ENCODE measurements at places on chromosomes 1 and 21.

DNA sequence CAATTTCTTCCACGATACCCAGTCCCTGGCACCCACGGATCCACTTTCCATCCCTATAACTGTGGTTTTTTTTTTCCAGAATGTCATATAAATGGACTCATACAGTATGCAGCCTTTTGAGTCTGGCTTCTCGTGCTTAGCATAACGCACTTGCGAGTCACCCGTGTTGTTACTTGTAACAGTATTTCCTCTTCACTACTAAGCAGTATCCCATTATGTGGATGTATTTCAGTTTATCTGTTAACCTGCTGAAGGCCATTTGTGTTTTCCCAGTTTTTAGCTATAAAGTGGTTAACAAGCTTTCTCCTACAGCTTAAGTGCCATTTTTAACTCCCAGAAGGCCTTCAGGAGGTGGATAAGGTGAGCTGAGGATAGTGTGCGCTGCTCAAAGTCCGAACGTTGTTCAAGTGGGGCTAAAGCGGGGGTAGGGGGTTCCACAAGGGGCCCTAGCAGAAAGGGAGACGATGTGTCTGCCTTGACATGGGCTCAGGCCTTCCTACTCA is 829 bp downstream of the ADAR start:
- DNase-seq, result no peak

DNA sequence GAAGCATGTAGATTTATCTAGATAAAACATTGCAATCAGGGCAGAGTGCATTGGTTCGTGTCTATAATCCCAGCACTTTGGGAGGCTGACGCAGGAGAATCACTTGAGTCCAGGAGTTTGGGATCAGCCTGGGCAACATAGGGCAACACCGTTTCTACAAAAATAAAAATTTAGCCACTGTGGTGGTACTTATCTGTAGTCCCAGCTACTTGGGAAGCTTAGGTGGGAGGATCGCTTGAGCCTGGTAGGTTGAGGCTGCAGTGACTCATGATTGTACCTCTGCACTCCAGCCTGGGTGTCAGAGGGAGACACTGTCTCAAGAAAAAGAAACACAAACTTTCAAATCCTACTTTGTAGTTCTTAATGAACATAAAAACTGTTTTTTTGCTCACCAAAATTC is 64.2 kb upstream of the RCC1 start:
- no peak for DNase-seq

- DNase-seq, result no peak
Observed at GRCh38 chr1:210978316-210978973, 155.5 kb downstream of the KCNH1 start.

- DNase-seq, result no peak
Observed at GRCh38 chr1:174942547-174943255, 57.0 kb upstream of the CACYBP start.

- DNase-seq, result no peak
Observed at GRCh38 chr1:76868154-76868882, 1.0 kb downstream of the ST6GALNAC5 start.

DNA sequence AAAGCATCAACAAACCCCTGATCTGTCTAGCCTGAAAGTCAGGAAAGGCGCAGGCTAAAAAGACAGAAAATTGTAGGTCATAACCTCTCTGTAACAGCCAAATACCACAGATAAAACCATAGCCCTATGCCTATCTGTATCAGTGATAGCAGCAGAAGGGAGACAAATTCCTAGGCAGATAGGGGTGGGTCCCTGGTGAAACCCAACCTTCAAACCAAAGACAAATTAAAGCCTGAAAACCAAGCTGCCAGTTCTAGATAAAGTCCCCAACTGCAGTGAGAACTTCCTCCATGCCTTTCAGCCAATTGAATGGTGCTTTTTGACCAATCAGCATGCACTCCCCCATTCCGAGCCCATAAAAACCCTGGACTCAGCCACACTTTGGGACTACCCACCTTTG is 115.3 kb downstream of the NTPCR start:
- no peak for DNase-seq

GRCh38 chr1:63023171-63023570 is 239.2 kb downstream of the ATG4C start:
- no peak for DNase-seq

- no peak for DNase-seq
Observed at GRCh38 chr1:208303743-208304712, 59.8 kb upstream of the PLXNA2 start.

DNA sequence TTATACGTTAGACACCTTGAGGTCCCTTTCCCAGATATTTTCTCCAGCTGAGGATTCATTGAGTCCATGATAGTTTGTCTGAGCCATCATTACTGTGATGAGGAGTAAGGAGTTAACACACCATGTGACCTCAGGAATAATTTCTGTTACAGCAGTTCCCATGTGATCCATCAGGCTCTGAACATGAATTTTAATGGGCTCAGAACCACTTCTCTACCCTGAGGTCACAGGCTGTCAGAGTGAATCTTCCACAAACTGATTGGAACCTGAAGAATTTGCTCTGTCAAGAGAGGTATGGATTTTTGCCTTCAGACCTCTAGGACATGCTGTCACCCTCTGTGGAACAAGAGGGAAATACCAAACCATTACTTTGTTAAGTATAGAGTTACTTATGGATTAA is 81.0 kb downstream of the NTMT2 start:
- DNase-seq, result no peak

DNA sequence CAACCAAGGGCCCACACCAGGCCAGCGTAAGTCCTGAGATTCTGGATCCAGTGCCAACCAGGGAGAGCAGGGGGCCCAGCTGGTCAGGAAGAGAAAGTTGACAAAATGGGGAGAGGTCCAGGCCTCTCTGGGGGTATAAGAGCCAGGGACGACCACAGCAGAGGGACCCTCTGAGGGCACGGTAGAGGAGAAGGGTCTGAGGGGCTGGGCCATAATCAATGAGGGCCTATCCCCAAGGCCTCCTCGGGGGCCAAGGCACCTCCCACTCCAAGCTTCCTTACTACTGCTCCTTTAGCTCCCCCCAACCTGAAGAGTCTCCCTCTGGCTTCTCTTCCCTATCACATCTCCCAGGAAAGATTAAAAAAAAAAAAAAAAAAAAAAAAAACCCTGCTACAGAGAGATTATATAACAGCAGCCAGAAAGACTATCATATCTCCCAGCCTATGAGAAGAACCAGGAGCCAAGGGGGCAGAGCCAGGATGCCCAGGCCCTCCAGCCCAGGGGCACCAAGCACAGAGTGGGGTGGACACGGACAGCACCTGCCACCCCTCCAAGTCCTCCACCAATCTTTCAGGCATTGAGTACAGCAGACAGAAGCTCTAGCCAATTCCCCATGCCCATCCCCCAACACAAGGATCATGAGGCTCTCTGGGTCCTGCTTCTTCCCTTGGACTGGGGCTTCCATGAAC is 2.7 kb downstream of the MEF2D start:
- DNase-seq, result no peak

- no peak for DNase-seq
Observed at GRCh38 chr1:12636098-12636950, 7.6 kb upstream of the AADACL4 start.

DNA sequence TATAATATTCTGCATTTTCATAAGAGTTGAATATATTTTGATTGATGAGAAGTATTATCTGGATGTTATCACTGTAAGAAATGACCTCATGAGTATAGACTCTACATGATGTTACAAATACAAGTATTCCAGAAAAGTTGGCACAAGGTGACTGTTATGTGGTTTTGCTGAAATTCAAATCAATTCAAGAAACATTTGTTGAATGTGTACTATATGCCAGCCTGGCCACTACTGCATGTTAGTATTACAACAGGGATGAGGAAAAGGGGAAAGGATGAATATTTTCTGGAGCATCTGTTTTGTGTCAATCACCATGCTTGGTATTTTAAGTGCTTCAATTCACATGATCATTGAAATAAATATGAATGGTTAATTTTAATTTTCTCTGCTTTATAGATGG is 250.9 kb upstream of the PBX1 start:
- no peak for DNase-seq

- DNase-seq, result no peak
Observed at GRCh38 chr1:59475737-59476136, 178.8 kb downstream of the FGGY start.

- DNase-seq, result no peak
Observed at GRCh38 chr21:44804762-44805161, 3.1 kb upstream of the UBE2G2 start.

DNA sequence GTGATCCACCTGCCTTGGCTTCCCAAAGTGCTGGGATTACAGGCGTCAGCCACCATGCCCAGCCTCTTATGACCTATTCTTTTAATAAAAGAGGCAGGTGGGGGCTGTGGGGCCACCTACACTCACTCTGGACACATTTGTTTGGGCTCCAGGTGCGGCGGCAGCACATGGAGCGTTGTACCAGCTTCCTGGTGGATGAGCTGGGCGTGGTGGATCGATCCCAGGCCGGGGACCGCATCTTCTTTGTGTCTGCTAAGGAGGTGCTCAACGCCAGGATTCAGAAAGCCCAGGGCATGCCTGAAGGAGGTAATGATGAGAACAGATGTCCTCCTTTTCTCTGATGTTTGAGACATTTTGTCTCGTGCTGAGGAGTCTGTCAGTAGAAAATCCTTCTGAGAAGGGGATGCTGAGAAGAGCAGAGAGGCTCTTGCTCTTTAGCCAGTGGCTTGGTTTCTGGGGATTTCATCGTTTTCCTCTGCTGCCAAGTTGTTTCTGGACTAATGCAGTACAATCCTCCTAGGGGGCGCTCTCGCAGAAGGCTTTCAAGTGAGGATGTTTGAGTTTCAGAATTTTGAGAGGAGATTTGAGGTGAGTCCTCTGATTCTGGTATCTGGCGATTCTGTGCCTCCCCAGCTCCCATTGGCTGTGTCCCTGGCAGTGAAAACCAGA is 17.9 kb upstream of the MIIP start:
- no peak for DNase-seq

GRCh38 chr1:229885568-229886495 is 181.2 kb upstream of the GALNT2 start:
- DNase-seq, result no peak

DNA sequence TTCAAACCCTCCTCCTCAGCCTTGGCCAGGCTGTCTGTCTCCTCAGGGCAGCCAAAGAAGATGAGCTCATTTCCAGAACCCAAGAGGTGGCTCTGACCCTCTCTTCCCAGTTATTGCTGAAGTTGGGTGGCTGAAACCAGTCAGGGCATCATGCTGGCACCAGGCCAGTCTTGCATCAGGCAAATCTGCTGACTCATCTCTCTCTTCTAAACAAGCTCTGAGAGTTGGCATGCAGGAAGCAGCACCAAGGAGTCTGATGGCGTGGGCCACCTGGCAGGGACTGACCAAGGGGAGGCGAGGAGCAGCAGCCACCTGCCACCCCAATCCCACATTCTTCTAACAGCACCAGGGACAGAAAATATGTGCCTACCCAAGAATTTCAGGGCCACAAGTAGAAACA is 104.8 kb upstream of the ATP1A1 start:
- DNase-seq, result no peak

DNA sequence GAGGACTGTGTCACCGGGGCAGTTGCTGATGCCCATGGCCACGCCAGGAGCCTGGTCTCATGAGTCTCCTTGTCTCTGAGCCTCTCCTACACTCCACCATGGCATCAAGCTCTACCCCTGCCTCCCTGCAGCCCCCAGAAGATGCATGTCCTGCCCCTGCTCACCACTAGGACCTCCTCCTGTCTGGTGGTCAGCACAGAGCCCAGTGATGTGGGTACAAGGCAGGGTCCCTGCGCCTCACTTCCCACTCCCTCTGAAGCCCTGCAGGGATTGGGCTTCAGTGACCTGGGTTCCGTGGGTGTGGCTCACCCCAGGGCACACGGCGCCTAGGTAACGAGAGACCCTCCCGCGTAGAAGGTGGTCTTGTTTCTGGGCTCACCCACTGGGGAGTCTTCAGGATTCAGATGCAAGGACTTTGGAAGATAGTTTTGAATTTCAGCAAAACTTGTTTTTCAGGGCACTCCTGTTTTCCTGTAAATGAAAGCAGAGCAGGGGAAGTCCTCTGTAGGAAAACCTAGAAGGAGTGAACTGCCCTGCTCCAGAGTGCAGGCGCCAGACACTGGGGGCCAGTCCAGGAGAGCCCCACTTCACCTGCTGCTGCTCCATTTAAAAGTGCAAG is 2.8 kb downstream of the COL18A1 start:
- DNase-seq, result no peak

DNA sequence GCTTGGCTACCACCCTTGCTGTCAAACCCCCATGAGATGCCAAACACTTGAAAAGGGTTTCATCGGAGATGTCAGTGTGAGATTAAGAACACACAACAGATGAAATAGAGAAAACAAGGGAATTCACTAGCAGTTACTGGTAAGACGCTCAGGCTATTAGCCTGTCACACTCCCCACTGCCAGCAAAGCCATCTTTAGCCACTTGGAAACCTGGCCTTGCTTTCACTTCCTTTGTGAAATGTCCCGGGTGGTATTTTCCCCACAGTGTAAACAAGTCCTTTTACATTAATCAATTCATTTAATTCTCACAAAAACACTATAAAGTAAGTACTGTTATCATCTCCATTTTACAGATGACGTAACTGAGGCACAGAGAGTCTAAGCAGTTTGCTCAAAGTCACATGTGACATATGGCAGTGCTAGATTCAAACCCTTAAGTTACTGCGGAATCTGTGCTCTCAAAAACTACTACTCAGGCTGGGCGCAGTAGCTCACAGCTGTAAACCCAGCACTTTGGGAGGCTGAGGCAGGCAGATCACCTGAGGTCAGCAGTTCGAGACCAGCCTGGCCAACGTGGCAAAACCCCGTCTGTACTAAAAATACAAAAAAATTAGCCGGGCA is 32.7 kb upstream of the KHDRBS1 start:
- DNase-seq, result no peak

DNA sequence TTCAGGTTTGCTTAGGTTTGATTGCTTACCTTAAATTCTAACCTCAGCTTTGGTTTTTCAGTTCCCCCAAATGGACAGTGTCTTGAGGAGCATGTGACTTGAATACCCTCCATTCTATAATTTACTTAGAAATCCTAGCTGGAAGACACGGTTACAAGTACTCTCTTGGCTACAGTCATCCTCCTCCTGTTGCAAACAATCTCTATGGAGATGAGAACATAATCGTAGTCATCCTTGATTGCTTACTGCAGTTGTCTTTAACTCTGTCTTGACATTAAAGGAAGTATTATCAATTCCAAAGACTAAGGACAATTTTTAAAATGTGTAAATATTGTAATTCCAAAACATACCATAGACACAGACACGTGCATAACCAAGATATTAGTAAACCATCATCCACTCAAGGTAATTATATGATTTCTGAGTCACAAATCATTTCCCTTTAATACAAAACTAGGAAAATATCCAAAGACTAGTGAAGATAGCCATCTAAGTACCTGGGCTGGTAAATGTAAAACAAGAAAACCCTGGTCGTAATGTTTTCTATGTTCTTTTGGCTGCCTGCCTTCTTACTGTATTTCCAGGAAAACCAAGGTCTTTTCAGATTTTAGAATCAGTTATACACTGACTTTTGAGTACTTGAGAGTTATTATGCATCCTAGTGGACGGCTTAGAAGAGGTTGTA is 149.9 kb downstream of the CHRM3 start:
- DNase-seq, result no peak

GRCh38 chr21:31514598-31514997 is 144.9 kb upstream of the SOD1 start:
- DNase-seq, result no peak

- DNase-seq, result no peak
Observed at GRCh38 chr21:40118527-40118926, 251.3 kb downstream of the PCP4 start.

GRCh38 chr1:246383239-246383589 is 123.9 kb downstream of the SMYD3 start:
- no peak for DNase-seq
